Left renal cortex interstitium (tissue), 4 donors: ENCODE measurements at places on chromosomes 1 and 21.

- DNase-seq, result no peak
These were observed 38.8 kb downstream of the CITED4 start for GRCh38 chr1:40823345-40823744.

DNA sequence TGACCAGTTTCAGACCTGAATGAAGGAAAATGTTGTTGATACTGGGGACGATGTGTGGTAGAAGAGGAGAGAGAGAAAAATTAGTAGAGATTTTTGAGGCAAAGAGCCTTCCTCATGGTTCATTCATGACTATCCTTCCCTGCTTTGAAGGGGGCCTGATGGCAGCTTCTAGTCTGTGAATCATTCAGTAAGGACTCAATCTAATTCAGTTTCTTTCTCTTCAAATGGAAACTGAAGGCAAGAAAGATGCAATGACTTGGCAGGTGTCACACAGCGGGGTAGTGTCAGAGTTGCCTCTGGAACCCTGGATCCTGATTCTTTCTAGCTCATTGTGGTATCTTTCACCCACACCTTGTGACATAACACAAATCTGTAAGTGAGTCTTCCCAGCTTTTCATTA, 14.9 kb upstream of the CD5L start:
- DNase-seq, result no peak

GRCh38 chr1:41915786-41916571, 2.7 kb downstream of the HIVEP3 start:
- DNase-seq, result no peak

DNA sequence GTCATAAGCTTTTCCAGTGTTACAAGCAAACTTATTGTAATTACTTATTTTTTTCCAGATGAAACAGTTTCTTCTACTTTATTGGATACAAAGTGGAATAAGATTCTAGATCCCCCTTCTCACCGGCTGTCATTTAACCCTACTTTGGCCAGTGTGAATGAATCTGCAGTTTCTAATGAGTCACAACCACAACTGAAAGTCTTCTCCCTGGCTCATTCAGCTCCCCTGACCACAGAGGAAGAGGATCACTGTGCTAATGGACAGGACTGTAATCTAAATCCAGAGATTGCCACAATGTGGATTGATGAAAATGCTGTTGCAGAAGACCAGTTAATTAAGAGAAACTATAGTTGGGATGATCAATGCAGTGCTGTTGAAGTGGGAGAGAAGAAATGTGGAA, 95.5 kb downstream of the ZFYVE9 start:
- no peak for DNase-seq

DNA sequence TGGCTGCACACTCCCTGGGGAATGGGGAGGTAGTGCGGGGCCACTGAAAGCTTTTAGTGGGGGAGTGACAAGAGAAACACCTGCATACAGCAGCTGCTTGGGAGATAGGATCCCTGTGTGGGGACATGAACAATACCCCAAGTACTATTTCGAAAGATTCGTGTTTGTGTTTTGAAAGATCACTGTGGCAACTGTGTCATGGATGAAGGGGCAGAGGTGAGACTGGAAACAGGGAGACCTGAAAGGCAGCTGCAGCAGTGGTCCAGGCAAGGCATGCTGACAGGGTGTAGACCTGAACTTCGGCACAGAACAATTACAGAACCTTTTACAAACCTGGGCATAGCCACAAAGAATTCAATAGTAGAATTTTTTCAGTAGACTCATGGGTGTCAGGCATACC, 32.9 kb downstream of the TENT5C start:
- no peak for DNase-seq

- no peak for DNase-seq
These were observed 193.2 kb downstream of the LHX8 start for GRCh38 chr1:75327395-75327794.

DNA sequence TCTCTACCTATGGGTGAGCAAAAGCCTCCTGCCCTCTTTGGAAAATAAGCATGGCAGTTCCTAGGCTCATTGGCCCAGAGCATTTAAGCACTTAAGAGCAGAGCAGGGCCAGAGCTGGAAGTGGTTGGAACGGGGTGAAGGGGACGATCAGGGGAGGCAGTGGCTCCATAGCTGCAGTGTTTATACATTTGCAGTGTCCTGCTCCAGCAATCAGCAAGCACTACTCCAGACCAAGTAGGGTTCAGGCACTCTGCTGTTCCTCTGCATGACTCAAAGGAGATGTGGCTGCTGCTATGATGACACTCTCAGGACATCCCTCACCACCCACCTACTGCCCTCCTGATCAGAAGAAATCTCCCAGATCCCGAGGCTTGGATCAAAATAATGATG, 55.0 kb downstream of the TRABD2B start:
- DNase-seq, result no peak

DNA sequence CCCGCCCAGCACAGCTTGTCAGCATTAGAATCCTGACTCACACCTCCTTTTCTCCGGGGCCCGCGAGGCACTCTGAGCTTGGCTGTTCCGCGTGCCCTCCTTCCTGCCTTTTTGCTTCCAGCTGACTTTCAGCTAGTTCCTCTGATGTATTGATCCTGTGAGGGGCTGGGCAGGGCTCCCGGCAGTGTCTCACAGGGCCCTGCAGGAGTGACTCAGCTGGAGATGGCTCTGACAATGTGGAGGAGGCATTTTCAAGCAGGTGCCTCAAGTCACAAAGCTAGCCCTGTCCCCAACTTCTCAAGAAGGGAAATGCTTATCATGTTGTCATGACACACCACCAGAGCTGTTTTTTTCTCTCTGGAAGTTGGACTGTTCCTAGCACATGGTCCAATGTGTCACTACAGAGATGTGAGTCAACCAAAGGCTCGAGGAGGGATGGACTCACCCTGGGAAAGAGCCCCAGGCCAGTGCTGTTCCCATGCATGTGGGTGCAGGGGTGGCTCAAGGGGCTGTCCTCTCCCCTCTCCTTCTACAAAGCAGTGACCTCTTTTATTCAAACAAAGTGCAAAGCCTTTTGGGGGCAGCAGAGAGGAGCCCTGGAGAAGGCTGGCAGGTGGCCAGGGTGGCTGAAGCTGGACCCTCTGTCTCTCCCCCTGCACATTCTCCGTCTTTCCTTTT, 30.6 kb downstream of the SYT6 start:
- DNase-seq, result no peak

DNA sequence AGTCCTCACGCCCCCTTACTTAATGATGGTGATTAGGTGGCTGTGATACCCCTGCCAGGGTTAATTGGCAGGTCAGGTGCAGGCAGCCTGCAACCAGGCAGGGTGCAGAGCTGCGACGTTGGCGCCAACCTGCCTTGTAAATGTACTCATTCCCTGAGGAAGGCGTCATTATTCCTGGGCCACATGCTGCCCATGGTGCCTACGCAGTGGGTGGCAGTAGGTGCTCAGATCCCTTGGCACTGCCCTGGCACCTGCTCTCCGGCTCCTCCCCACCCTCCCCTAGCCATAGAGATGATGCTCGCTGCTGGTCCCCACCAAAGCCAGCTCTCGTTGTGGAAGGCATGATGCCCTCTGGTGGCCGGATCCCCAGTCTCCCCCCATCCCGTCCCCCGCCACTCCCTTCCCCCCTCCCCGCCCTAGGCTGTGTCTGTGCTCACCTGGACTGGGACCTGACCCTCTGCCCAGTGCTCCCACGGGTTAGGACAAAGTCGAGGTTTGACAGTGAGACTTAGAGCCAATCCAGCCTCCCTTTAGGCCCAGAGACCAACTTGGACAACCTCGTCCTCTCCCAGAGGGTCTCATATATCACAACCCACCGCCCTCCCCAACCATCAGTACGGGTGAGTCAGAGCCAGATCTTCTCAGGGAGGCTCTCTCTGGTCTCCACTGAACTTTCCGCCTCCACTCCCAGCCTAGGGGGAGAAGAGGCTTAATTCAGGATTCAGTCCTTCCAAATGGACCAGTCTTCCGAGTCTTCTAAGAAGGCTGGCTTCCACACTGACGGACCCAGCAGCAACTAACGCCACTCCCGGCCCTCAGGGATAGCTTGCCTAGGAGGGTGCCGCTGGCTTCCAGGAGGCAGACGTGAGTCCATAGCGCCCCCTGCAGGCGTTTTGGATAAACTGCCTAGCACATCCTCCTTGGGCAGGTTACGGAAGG, 5.7 kb downstream of the KRTCAP2 start:
- DNase-seq, result no peak

DNA sequence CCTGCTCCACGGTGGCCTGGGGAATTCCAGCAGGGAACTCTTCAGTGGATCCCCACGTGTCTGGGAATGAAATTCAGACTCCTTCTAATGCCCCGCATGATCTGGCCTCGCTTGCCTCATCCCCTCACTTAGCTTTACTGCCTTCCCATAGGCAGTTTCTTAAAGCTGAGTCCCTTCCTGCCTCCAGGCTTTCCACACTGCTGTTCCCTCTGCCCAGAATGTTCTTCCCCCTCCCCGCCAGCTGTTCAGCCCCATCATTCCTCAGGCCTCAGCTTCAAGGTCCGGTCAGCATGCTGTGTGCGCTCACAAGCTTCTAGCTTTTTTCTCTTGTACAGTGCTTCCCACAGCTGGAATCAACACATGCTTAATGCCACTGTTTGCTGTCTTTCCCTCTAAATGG, 54.9 kb upstream of the WASF2 start:
- no peak for DNase-seq

DNA sequence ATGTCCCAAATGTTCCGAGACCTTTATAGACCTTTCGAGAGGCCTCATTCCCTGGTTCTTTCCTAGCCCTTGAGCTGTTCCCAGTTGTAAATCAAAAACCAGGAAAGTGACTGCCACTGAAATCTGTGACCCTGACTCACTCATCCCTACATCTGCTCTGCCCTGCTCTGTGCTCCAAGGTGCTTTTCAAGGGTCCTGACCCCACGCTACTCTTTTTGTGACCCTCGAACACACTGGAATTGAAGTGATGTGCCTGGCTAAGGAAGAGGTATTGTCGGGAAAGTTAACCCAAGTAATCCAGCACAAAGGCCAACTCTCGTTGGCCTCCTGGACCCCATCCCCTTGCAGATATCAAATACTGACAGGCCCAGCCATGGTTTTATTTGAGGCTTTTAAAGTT, 244.4 kb downstream of the HHAT start:
- DNase-seq, result no peak

- DNase-seq, result no peak
These were observed 62.1 kb downstream of the GNG12 start for GRCh38 chr1:67771152-67771551.

DNA sequence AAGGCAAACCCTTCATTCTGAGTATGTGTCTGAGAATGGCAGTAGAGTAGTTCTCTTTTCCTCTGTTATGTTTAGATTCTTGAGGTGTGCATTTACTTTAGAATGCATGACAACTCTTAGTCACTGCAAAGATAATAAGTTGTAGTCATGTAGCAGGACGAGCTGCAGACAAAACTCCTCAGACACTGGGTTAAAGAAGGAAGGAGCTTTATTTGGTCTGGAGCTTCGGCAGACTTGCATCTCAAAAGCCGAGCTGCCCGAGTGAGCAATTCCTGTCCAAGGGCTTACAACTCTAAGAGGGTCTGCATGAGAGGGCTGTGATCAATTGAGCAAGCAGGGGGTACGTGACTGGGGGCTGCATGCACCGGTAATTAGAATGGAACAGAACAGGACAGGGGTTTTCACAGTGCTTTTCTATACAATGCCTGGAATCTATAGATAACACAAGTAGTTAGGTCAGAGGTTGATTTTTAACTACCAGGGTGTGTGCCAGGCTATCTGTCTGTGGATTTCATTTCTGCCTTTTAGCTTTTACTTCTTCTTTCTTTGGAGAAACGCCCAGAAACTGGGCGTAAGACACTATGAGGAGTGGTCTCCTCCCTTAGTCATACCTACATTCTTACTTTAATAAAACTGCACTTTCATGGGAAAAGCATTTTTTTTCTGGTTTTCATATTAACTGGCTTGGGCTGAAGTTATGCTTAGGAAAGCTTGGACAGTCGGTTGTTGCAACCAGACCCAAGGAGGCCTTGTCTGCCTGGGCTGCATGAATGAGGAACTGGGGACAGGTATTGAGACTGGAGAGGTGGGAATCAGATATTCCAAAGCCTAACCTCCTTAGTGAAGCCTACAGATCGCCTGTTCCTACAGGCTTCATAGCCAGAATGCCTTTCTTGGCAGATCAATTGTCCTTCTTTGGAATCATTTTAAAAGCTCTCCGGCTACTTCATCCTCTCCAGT, 115.1 kb downstream of the RHOU start:
- DNase-seq, result no peak

- DNase-seq, result no peak
These were observed 22.6 kb downstream of the KCNH1 start for GRCh38 chr1:211111351-211111750.
